ENCODE measurements at places on chromosomes 2 and 18. TPM values are rescaled to one million over a fixed set of nuclear protein-coding genes. Genes with fewer than 3 reads are reported as not detected.

DNA sequence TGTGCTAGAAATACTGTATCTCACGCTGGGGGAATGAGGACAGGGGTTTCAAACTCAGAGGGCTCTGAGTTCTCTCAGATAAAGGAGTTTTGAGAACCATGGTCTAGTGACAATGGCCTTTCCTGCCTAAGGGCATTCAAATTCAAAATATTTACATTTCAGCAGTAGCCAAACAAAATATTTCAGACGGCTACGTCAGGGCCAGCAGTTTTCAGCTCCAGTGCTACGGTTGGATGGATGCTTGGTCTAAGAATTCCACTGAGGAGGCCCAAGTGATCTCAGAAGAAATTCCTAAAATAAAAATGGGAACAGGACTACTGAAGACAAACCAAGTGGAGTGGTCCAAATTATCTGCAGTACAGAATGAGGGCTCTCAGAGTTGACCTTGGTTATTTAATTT, 41.1 kb upstream of the SCG2 start:
- no peak overlapping the region for H3K27ac ChIP-seq
- H3K4me3 ChIP-seq, result no peak overlapping the region
- H3K36me3 ChIP-seq, result no peaks in the 10 kb centered on the region
- no peaks in the 10 kb centered on the region for H3K27me3 ChIP-seq
- no peaks in the 10 kb centered on the region for H3K4me1 ChIP-seq
- DNase-seq, result no peak

GRCh38 chr18:75410611-75411010, 16.9 kb downstream of the SMIM21 start:
- H3K36me3 ChIP-seq, result no peaks in the 10 kb centered on the region
- no peak overlapping the region for H3K27ac ChIP-seq
- H3K27me3 ChIP-seq, result no peaks in the 10 kb centered on the region
- peaks cover 9% of the 10 kb centered on the region for H3K4me1 ChIP-seq
- H3K4me3 ChIP-seq, result no peak overlapping the region
- no peak for DNase-seq

C18orf54 gene
- total RNA-seq, result 3.1 TPM

NETO1 gene
- 1.6 TPM for total RNA-seq
